Omental fat pad (tissue), 4 donors: ENCODE measurements at places on chromosomes 16 and 17. TPM values are rescaled to one million over a fixed set of nuclear protein-coding genes. Genes with fewer than 3 reads are reported as not detected.

- DNase-seq: no peak
Observed at GRCh38 chr17:44917456-44917855, 2.2 kb upstream of the GFAP start.

DNA sequence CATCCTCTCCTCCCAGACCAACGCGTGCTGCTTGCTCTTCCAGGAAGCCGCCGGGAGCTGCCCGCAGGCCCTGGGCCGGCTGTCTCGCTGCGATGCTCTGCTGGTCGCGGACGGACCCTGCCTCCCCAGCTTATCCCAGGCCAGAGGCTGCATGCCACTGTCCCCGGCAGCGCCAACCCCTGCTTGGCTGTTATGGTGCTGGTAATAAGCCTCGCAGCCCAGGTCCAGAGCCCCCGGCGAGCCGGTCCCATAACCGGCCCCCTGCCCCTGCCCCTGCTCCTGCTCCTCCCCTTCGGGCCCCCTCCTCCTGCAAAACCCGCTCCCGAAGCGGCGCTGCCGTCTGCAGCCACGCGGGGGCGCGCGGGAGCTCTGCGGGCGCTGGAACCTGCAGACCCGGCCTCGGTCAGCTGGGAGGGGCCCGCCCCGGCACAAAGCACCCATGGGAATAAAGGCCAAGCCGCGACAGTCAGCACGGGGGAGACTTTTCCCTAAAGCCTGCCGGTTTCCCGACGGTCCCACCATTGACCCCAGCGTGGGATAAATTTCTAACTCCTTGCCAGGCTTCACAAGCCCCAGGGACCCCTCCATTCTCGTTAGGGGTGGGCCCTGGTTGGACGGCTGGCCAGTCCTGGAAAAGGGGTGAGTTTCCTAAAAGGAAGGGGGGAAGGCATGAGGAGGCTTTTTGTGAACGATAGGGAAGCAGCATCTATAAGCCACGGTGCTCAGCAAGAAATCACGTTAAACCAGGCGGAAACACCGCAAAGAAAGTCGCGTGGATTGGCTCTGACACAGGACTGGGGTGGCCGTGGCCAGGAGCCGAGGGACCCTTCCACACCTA, 11.2 kb downstream of the ENPP7 start:
- peak; percentile 68 for DNase-seq

GRCh38 chr16:10162981-10163380, 19.2 kb downstream of the GRIN2A start:
- DNase-seq: no peak

DNA sequence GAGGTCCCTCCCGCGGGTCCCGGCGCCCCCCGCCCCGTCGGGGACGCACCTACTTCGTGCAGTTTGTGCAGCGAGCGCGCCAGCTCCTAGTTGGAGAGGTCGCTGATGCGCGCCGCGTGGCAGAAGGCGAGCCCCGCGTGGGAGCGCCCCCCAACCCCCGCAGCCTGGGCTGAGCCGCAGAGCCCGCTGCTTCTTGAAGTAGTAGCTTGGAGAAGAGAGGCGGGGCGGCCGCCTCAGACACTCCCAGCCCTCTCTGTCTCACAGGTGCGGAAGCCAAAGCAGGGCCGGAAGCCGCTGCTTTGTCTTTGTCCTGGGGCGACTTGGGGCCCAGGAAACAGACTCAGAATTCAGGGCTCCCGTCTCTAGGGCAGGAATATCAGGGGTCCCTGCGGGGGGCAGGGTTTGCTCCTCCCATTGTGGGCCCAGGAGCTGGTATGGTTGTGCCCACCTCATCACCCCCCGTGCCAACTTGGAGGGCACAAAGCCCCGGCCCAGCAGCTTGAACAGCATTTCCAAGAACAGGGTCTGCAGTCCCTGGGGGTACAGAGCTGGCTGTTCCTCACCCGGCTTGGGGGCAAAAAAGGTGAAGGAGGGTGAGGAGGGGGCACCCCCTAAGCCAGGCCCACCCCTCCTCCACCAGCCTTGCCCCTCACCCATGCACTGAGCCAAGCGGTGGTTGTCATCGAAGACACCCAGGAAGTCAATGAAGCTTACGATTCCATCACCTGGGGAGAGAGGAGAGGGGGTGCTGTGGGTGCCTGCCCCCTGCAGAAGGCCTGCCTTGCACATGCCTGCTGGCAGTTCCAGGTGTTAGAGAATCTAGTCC, 13.5 kb downstream of the SPATA32 start:
- DNase-seq: no peak

DNA sequence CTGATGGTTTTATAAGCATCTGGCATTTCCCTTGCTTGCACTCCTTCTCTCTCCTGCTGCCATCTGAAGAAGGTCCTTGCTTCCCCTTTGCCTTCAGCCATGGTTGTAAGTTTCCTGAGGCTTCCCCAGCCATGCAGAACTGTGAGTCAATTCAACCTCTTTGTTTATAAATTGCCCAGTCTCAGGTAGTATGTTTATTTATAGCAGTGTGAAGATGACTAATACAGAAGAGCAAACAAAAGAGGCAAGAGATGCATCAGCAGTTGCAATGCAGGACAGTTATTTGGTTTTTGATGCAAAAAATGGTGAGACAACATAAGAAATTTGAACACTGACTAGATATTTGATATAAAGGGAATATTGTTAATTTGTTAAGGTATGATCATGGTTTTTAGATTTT, 16.8 kb downstream of the TMEM100 start:
- no peak for DNase-seq

DNA sequence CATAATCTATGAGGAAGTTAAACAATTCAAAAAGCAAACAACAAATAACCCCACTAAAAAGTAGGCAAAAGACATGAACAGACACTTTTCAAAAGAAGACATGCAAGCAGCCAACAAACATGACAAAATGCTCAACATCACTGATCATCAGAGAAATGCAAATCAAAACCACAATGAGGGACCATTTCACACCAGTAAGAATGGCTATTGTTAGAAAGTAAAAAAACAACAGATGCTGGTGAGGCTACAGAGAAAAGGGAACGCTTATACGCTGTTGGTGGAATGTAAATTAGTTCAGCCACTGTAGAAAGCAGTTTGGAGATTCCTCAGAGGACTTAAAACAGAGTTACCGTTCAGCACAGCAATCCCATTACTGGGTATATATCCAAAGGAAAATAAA, 24.4 kb downstream of the TNFRSF13B start:
- no peak for DNase-seq

GRCh38 chr16:22235839-22236745, 30.0 kb downstream of the EEF2K start:
- no peak for DNase-seq

DNA sequence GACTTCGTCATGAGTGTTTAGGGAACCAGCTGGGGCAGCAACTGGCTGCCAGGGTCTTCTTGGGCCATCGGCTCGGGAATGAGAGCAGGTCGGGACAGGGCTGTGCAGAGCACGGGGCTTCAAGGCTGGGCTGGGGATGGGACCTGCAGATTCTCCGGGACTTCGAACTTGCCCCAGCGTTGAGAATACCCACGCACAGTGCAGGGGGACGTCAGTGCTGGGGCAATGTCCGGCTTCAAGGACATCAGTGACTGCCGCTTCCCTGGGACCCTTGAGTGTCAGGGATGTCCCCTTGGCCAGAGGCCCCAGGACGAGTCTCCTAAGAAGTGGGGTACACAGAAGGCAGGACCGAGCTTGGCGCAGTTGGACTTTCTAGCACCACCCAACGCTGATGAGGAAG, 76.3 kb downstream of the MGAT5B start:
- DNase-seq: no peak

DNA sequence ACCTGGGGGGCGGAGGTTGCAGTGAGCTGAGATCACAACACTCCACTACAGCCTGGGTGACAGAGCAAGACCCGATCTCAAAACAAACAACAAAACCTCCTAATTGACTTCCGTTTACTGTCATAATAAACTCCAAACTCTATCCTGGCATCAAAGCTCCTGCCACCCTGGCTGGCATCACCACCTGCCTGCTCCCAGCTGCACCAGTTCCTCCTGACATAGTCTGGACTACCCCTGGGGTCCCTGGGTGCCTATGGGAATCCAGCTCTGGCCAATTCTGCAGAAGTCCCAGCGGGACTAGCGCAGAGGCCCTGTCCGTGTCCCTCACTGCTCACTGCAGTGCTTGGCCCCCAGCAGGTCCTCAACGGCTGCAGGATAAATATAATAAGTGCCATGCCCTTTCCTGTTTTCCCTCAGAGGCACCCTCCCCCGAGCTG, 723 bp downstream of the NTHL1 start:
- DNase-seq: no peak

DNA sequence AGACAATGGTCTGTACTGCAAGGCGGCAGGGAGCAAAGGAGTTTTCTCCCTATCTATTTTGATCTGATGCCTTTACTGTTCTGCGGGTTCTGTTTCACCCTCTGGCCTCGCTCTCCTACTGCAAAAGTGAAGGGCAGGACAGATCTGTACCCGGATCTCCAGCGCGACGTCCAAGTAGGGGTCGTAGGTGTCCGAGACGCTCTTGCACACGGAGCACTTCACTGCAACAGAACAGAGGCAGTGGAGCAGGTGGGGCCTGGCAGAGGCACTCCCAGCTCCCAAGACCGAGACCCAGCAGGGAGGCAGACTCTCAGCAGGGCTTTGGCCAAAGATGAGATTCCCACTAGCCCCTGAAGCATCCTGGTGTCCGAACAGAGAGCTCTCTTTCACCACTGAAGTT, 19.8 kb downstream of the USP36 start:
- DNase-seq: no peak

GRCh38 chr17:69732272-69732918, 317.9 kb downstream of the MAP2K6 start:
- DNase-seq: no peak

DNA sequence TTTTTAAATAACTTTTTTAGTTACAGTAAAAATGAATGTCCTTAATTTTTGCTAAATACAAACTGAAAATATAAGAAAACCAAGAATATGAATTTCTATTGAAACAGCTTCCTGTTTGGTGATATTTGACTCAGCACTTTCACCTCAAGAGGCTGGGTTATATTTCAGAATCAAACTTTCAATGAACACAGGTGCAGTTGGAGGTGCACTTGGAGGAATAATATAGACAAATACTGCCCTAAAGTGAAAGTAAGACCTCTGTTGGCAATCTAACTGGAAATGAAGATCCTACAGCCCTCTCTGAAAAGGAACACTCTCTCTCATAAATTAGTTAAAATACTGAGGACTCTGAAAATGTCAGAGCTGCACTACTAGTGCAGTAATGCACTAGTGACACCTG, 106.2 kb downstream of the BRIP1 start:
- no peak for DNase-seq

GRCh38 chr17:66965801-66966262, 1.3 kb downstream of the CACNG4 start:
- no peak for DNase-seq

- no peak for DNase-seq
Observed at GRCh38 chr16:66212428-66212827, 154.1 kb upstream of the CDH5 start.

DNA sequence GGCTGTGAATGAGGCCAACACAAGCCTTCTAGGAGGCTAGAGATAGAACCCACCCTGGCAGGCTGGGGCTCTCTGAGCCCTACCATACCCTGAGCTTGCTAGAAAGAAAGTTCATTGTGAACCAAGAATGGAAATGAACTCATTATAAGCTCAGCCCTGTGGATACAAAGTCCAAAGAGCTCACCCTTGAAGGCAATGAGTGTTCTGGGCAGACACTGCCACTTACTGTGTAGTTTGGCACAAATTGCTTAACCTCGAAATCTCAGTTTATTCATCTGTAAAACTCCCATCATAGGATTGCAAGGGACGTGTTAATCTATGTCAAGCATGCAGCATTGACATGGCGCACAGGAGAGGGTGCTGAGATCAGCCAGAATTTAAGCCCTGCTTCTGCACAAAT, 5.5 kb downstream of the KDM8 start:
- no peak for DNase-seq

GRCh38 chr16:47413041-47413440, 47.8 kb downstream of the ITFG1 start:
- no peak for DNase-seq

DNA sequence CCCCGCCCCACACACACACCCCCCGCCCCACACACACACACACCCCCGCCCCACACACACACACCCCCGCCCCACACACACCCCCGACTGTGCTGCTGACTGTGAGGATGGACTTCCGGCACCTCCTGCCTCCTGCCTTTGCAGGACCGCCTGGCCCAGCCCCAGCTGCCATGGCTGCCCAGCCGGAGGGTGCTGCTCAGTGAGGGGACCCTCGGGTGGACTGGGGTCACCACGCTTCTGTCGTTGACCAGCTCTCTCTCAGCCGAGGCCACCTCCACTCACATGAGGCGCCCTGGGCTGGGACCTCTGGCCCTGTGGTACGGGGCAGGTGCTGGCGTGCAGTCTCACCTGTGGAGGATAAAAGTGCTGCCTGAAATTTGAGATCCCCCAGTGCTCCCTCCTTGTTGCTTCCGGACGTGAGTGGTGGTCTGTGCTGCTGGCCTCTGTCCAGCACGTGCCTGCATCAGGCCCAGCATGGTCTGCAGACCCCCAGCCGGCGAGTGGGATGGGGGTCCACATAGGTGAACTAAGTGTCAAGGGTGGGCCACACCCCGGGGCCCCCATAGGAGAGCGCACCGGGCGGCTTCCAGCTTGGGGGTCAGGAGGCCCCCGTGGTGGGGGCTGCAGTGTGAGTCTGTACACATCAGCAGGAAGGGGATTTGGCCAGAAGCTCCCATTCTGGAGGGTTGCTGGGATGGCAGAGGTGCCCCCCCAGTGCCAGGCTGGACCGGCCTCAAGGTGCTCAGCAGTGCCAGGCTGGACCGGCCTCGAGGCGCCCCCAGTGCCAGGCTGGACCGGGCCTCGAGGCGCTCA, 11.2 kb downstream of the METRNL start:
- no peak for DNase-seq

DNA sequence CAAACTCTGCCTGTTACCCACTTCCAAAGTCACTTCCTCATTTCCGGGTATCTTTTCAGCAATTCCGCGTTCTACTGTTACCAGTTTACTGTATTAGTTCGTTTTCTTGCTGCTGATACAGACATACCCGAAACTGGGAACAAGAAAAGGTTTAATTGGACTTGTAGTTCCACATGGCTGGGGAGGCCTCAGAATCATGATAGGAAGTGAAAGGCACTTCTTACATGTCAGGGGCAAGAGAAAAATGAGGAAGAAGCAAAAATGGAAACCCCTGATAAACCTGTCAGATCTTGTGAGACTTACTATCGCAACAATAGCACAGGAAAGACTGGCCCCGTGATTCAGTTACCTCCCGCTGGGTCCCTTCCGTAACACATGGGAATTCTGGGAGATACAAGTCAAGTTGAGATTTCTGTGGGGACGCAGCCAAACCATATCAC, 30.9 kb downstream of the PAFAH1B1 start:
- DNase-seq: no peak

GRCh38 chr17:60390925-60391470, 935 bp downstream of the USP32 start:
- DNase-seq: no peak

GRCh38 chr16:11106726-11107125, 149.3 kb downstream of the SOCS1 start:
- no peak for DNase-seq

- no peak for DNase-seq
Observed at GRCh38 chr16:90044111-90044551, 24.9 kb upstream of the DBNDD1 start.

KCNH6 gene
- total RNA-seq: not detected

PRAC2 gene
- total RNA-seq: not detected

IGF2BP1 gene
- total RNA-seq: not detected

CCL2 gene
- total RNA-seq: 372 TPM
